ENCODE measurements at places on chromosomes 1 and 21.

DNA sequence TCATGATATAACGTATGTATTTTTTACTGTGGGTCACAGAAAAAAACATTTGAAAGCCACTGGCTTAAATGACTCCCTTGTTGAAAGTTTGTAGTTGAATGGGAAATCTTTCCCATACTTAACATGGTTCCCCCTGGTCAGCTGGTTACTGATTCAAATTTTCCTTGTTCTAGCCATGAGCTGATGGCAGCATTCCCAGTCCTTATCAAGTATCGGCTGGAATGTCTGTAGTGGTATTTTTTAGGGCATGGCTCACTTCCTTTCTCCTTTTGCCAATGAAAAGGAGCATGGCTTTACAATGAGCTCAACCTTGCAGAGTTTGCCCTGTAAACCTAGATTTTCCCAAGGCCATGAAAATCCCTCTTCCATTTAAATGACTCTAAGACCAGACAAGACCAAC, 55.7 kb downstream of the GIPC2 start:
- no peak for DNase-seq

- DNase-seq: no peak
Observed at GRCh38 chr1:234944439-234945344, 183.9 kb downstream of the TOMM20 start.

DNA sequence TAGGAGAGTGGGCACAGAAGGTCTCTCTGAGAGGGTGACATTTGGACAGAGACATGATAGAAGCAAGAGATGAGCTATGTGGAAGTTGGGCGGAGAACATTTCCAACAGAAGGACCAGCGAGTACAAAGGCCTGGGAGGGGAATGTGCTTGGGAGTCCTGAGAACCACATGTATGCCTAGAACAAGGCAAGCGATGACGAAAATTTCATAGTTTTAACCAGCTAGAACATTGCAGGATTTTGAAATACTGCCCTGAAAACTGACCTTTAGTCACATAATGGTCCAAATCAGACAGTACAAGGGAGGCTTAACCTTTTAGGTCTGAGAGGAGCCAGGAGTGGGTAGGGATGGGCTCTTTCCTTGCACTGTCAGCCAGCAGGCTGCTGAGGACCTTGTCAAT, 68.0 kb downstream of the MRPS6 start:
- DNase-seq: no peak

GRCh38 chr1:7325254-7325653, 445.8 kb upstream of the VAMP3 start:
- DNase-seq: no peak

GRCh38 chr1:206448471-206448870, 21.8 kb upstream of the IKBKE start:
- no peak for DNase-seq

- no peak for DNase-seq
Observed at GRCh38 chr1:170714163-170714562, 50.2 kb downstream of the PRRX1 start.

- no peak for DNase-seq
Observed at GRCh38 chr1:89755591-89755990, 65.2 kb upstream of the LRRC8D start.

GRCh38 chr1:111503585-111504060, at the start of the genes ADORA3 and TMIGD3:
Gene ADORA3 (minus strand): TSS chr1:111503633. CDS start chr1:111503354, 279 bp downstream.
Gene TMIGD3 (minus strand): TSS chr1:111503633. CDS start chr1:111503354, 279 bp downstream.
- DNase-seq: no peak

DNA sequence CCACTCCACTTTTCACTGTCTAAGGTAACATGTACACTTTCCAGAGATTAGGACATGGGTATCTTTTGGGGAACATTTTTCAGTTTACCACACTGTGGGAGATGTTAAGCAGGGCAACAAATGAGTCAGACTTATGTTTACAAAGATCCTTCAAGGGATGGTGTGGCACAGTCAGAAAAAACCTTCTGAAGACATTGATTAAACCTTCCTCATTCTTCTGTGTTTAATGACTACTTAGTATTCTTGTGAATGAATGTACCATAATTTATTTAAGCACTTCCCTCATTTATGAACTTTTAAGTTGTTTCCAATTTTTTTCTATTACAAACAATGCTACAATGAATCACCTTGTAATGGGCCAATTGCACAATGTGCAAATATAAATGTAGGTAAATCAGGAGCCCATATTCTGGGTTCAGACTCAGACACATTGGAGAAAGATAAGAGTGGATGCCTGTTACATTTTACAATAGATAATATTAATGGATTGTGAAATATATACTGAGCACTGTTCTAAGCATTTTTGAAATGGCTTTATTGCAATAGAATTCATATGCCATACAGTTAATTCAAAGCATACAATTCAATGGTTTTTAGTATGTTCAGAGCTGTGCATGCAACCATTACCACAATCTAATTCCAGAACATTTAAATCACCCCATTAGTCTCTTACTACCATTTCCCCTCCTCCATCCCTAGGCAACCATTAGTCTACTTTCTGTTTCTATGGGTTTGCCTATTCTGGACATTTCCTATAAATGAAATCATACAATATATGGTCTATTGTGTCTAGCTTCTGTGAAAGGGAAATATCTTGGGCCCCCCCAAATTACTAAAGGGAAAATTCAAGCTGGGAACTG, 1.9 kb upstream of the SFT2D2 start:
- DNase-seq: no peak

GRCh38 chr1:110084227-110085078, 14.0 kb upstream of the ALX3 start:
- DNase-seq: no peak

- DNase-seq: no peak
Observed at GRCh38 chr1:229479660-229480399, 28.3 kb downstream of the NUP133 start.

GRCh38 chr1:98104289-98104688, 183.5 kb upstream of the DPYD start:
- no peak for DNase-seq
